ENCODE measurements at places on chromosomes 7 and 10.

DNA sequence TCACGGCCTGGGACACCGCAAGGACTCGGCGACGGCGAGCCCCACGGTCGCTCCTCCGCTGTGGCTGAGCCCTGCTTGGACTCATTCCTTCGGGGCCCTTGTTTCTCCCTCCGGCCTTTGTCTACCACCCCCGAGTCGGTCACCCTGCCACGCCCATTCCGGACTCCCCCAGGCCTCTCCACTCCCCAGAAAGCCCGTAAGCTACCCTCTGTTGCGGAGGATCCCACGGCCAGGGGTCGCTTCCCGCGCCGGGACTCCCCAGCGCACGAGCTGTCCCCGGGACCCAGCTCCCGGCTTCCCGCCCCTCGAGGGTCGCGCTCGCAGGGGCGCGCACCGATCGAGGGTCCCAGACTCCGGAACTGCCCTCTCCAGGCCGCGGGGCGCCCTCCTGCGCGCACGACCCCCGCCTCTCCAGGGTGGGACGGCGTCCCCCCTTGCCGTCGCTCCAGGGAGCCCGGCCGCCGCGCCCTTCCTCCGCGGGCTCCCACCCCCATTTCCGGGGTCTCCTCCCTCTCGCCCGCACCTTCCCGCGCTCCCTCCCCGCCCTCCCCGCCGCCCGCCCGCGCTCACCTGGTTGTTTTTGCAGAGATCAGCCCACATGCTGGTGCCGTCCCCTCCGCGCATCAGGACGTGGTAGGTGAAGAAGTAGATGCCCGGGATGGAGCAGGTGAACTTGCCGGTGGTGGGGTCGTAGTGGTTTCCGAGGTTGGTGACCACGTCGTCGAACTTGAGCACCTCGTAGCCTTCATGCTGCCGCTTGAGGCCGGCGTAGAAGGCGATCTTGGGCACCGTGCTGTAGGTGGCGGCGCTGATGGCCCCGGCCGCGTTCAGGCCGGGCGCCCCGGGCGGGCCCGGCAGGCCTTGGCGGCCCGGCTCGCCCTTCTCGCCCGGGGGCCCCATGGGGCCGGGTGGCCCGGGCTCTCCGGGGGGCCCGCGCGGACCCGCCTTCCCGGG lies 1.5 kb downstream of the C1QL3 start:
- DNase-seq, result no peak

GRCh38 chr7:112172870-112173567 lies 33.2 kb downstream of the DOCK4 start:
- DNase-seq, result no peak

DNA sequence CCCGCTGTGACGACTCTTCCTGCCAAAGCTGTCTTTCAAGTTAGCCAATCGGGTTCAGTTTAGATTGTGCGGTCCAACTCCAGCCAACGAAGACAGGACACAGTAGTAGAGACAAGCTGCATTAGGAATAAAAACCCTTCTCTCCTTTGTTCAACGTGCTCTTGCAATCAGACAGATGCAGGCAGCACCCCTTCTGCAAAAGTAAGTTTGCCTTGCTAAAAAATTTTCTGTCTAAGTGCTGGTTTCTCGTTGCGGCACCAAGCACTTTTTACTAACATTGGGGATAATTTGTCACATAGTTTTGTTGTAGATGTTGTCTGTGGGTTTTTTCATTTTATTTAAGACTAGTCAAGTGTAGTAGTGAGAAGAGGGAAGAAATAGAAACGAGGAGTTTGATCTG lies 58.1 kb downstream of the MINPP1 start:
- no peak for DNase-seq

DNA sequence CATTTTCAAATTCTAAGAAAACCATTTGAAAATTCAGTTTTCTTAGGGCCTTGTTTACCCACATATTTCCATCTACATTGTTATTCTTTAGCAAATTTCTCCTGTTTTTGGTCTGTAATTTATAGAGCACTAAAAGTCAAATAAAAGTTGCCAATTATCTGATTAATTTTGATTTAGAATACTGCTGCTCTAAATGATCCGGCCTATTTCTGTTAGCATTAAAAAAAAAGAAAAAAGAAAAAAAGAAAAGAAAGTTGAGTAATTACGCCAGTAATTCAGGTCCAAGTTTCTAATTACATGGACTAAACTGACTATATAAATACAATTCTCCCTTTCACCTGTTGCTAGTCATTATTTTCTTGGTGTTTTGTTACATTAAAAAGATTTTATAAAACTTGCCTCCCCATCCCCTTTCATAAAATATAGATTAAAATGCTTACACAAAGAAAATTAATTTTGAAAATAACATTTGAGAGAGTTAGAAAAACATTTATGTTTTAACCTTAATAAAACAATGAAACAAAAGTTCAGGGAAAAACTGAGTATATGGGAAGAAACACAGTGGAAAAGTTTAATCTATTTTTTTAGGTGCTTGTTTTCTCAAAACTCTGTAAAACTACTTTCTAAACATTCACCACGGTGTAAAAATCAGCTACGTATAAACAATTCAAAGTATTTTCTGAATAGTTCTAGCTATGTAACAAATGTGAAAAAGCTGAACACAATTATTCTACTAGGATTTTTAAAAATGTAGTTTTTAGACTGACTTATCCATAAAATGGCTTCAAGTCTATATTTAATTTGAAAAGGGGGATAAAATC lies 6.8 kb upstream of the COMMD3 start:
- DNase-seq, result no peak

DNA sequence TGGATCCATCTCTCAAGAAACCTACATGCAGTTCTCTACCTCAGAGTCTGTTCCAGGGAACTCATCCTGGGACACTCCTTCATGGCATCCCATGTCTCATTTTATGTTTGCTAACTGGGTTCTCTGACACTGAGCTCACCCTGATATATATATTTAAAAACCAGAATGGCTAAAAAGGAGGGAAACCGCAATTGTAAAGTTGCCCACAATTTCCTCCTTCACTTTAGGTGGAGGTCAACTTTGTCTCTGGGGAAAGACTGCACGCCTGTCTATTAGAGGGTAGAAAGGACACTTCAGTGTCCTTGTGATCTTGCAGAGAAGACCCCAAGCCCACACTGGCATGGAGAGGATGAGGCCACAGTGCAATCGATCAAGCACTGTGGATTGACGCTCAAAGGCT lies 131.7 kb downstream of the TEX36 start:
- no peak for DNase-seq

DNA sequence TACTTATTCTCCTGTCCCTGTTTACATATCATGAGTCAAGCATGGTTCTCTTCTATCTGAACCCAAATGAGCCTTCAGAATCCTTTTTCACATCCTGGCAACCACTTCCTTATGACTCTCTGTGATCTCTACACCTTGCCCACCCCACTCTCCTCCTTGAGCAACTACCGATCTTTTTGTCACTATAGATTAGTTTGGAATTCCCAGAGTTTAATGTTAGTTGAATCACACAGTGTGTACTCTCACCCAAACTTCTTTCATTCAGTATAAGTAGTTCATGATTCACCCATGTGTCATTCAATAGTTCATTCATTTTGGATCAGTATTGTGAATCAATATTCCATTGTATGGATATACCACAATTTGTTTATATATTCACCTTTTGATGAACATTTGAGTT lies 55.3 kb downstream of the TFAM start:
- DNase-seq, result no peak

All from anterior cingulate cortex (tissue), 58 donors.